Left lobe of liver (tissue), 2 donors: ENCODE measurements at places on chromosomes 2 and 18. TPM values are rescaled to one million over a fixed set of nuclear protein-coding genes. Genes with fewer than 3 reads are reported as not detected.

DNA sequence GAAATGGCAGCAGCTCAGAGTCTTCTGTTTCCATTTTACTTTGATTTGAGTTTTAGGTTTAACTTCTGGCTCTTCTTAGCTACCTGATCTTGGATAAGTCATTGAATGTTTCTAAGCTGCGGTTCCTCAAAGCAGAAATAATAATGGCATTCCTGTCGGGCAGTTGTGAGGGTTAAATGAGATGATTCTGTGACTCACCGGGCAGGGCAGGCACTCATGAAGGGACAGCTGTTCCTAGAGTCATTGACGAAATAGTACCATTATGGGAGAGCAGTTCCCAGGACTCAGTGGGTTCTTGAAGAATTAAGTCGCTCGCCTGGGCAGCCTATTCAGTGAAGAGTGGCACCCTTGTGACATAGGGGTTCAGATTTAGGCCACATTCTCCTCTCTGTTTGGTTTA lies 10.3 kb downstream of the TRIB2 start:
- DNase-seq: no peak

GRCh38 chr2:32376756-32377155 lies 19.9 kb downstream of the BIRC6 start:
- no peak for DNase-seq

GRCh38 chr18:2900684-2901422 lies 54.0 kb downstream of the EMILIN2 start:
- DNase-seq: peak; percentile 35

GRCh38 chr2:133685636-133686215 lies 117.5 kb upstream of the NCKAP5 start:
- no peak for DNase-seq

GRCh38 chr2:190432567-190433231 lies 24.5 kb downstream of the MFSD6 start:
- DNase-seq: no peak

DNA sequence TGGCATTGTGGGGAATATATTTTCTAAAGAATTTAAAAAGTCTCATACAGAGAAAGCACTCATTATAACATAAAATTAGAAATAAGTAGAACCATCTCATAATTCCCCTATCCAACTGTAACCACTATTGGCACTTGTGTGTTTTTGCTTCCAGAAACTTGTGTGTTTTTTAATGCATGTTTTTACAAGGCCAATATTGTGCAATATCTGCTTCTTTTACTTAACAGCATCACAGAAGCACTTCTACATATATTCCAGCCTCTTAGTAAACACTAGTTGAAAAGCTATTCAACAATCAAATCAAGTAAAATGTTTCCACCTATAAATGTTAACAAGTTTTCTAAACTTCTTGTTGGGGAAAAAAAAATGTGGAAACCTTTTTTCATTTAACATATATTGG lies 132.7 kb downstream of the LRP2 start:
- DNase-seq: no peak

DNA sequence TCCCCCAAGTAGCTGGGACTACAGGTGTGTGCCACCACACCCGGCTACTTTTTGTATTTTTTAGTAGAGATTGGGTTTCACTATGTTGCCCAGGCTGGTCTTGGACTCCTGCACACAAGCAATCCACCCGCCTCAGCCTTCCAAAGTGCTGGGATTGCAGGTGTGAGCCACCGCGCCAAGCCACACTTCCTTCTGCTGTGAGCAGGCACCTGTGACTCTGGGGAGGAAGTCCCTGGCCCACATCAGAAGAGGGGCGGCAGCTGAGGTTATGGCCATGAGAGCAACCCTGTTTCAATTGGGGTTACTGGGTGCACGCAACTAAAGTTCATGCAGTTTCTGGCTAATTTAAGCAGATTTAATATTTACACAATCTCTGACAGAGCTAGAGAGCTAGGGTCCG lies 91.0 kb downstream of the PLB1 start:
- no peak for DNase-seq

- DNase-seq: no peak
Observed at GRCh38 chr2:12155303-12156051, 409.0 kb downstream of the LPIN1 start.

DNA sequence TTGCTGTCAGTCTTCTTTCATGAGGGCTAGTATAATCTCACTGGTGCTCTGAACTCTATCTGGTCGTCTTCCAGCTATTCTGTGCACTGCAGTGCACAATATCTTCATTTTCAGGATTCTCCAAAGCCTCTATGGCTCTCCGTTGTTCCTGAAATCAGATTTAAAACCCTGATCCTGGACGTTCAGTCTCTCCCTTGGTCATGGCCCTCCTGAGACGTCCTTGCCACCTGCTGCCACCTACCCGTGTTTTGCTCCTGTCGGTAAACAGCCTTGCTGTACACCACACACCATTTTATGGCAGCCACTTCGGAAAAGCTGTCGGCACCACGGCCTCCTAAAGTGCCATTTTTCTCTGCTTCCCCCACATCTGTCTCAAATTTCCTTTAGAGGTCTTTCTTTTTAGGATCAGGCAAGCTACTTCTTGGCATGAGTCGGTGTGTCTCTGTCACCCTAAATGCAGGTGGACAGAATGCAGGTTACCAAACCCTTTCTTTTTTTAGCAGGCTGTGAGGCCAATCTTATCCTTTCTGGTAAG lies 170.0 kb downstream of the HRH4 start:
- no peak for DNase-seq

DNA sequence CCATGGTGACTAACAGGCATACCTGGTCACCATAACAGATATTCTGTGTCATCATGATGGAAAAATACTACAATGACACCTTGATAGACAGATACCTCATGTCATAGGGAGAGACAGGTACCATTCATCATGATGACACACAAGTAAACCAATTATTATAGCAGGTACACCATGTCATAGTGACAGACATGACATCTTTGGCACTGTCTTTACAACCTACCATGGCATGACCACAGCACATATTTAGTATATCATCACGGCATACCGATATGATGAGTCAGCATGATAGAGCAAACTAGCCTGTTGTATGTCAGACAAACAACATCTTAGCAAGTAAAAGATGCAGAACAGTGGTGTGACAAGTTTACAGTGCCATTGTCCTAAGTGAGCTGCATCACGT lies 101.3 kb upstream of the KLHL29 start:
- no peak for DNase-seq

DNA sequence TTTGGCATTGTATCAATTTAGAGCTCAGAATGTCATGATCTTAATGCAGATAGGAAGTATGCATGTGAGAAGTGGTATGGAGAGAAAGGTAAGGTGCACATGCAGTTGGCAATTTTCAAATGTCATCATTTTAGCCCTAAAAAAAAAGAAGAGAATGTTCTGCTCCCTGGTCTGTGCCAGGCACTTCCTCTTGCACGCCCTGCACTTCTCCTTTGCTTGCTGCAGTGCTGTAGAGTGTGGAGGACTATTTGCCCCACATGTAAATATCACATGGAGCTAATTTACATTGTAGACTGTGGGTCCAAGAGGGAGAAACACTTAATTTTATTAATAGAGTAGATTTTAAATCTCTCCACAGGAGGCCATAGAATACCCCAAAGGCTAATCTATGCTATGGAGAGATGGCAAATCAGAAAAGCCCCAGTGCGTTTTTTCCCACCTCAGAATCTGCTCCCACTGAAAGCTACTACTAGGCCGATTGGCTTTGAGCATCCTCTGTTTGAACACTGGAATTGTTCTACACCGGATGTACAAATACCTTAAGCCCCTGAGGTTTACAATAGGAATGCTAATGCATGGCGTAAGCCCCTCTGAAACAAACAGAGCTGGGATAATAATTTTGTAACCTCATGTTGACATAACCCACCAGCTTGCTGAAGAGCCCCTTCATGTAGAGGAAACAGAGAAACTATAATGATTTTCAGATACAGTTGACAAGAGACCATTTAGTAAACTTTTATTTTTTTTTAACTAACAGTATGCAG lies 137.2 kb upstream of the KLHL14 start:
- no peak for DNase-seq

DNA sequence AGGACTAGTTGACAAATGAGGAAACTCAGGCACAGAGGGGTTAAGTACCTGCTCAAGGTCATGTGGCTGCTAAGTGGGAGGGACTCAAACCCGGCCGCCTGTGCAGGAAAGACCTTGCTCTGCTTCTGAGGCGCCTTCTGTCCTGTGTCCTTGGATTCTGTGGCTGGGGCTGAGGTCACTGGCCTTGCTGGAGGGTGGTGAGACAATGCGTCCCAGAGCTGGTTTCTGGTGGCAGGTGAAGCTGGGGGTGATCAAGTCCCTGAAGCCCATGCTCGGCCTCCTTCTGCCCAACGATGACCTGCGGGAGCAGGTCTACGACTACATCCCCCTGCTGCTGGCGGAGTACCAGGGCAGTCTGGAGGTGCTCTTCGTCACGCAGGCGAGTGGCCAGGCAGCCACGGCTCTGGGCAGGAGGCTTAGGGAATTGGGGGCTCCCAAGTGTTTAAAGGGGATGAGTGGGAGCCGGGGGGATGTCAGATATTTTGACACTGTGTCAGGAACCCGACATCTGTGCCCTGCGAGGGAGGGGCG lies 16.1 kb downstream of the MROH2A start:
- DNase-seq: no peak

- no peak for DNase-seq
Observed at GRCh38 chr18:34880403-34880802, 160.8 kb upstream of the MAPRE2 start.

DNA sequence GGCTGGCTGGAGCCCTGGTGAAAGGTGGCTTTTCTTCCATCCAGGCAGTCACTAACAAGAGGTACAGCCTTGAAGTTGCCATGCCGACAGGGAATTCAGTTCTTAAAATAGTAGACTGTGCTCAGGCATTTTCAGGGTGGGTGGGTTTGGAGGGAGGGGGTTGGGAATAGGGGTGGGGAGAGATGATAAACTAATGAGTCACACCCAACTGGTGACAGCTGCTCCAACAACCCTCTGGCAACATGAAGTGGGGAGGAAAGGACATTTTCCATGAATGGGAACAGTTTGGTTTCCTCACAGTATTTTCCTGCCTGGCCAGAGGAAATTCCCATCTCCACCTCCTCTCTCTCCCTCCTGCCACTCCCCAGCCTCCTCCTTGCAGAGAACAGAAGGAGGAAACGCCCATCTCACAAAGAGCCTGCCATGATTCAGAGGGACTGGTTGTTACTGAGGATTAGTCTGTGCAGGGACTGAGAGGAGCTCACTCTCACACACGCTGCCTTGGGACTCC lies 113.0 kb upstream of the SLC1A4 start:
- DNase-seq: no peak

GRCh38 chr2:22355816-22356433 lies 1029.1 kb upstream of the KLHL29 start:
- peak; percentile 60 for DNase-seq

DNA sequence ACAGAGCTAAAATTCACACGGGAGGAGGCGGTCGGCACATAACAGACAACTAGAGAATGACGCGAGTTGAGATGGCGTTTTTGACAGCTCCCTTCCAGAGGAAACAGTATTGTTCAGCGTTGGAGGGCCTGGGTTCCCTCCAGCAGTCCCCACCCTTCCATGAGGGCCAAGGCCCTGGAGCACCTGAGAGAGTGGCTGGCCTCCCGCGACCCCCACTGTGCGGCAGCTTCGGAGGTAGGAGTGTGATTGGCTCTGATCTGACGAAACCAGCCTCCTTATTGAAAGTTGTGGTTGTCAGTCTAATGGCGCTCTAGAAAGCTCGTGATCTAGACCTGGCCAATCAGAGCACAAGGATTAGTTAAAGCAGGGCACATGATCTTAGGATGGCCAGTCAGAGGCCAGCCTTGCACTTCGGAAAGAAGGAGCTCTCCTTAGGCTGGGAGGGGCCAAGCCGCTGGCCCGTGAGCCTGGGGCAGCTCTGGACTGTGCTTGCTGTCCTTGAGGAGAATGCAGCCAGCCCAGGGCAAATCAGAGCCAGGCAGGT lies 104.5 kb upstream of the CELF4 start:
- no peak for DNase-seq

DNA sequence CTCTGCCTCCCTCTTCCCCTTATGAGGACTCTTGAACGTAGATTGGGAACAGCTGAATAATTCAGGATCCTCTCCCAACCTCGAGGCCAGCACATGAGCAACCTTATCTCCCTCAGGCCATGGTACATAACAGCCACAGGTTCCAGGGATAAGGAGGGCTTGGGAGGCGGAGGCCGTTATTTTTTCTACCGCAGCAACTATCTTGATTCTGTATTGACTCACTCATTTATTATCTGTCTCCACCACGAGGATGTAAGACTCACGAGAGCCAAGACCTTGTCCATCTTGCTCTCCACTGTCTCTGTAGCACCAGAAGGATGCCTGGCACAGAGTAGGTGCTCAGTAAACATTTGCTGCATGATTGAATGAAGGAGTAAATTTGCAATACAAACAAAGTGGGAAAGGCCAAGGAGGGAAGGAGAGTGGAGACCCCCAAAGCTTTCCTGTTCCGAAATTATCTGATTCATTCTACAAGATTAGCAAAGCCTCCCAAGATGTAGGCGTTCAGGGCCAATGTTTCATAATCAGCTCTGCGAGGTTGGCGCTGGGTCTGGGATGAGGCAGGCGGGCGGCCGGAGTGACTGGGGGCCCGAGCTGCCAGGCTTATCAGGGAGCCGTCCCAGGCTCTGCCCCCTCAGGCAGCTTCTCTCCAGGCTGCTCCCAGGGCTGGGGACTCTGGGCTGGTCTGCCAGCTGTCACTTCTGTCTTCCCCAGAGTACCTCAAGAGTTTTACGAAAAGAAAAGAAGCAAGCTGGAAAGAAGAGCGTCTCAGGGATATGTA lies 31.6 kb downstream of the INPP5D start:
- no peak for DNase-seq

DNA sequence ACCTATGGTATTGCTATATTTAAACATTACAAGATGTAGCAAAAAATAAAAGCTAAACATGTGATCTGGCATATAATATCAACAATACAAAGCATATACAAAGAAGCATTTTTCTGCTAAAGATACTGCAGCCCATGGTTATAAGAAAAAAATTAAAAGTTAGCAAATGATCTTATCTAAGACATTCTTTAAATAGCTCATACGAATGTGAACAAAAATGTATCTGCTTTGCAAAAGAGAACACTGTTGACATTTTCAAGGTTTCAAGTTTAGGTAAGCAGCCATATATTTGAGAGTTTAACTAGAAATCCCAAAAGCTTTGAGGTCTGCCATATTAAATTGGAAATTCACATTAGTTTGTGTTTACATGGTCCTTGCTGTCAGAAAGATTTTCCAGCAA lies 301.0 kb upstream of the SLC39A10 start:
- no peak for DNase-seq

DNA sequence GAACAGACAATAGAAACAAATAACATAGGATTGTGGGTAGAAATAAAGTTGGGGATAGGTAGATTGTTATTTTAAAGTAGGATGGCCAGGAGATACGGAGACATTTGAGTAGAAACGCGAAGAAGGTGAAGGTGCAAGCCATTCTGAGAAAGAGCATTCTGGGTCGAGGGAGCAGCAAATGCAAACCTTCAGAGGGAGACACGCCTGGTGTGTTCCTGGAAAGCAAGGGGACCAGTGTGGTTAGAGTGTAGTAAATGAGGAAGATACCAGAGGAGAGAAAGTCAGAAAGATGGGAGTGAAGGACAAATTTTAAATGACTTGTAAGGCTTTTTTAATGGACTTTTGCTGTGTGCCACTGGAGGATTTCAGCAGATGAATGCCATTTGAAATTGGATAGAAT lies 1.7 kb downstream of the CYP20A1 start:
- no peak for DNase-seq

- DNase-seq: peak; percentile 7
Observed at GRCh38 chr2:236639461-236640235, 70.0 kb downstream of the ACKR3 start.

POTEC gene
- not detected for total RNA-seq

STPG4 gene
- not detected for total RNA-seq

SPAG16 gene
- 8.2 TPM for total RNA-seq

LRRTM1 gene
- total RNA-seq: not detected

UGT1A8 gene
- total RNA-seq: 0.13 TPM

MEP1B gene
- total RNA-seq: 1.3 TPM

BMP10 gene
- 6.1 TPM for total RNA-seq
